CD4-positive, alpha-beta memory T cell (primary cell): ENCODE measurements at places on chromosomes 12 and 14. TPM values are rescaled to one million over a fixed set of nuclear protein-coding genes. Genes with fewer than 3 reads are reported as not detected.

DNA sequence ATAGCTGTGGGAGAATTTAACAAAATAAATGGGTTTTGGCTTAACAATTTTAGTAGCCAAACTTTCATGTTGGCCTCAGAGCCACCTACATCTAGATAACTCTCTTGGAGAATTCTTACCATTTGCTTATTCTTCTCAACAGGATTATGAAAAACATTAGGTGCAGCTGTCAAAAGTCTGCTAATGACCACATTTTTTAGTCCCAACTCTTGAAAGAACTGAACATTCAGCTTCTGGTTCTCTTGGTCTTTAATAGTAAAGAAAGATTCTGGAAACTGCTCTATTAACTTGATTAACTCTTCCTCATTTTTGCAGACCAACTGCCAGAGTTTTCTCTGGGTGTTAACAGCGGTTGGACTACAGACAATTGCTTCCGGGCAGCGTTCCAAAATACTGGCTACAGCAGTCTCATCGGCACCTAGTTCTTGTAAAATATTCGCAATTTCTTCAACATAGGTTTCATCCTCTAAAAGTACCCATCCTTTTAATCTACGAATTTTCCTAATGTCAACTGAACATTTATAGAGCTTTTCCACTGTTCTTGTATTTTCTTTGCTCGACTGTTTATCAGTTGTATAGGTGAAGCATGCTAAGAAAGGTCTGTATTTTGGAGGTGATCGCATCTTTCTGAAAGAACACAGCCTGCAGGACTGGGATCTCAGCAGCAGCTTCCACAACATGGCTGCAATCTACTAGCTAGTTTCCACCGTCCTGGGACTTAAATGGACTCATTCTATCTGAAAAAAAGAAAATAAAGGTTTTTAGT is 8.7 kb downstream of the MTERF2 start:
- no peak overlapping the region for H3K27ac ChIP-seq
- H3K27me3 ChIP-seq, result no peaks in the 10 kb centered on the region
- H3K4me1 ChIP-seq, result no peaks in the 10 kb centered on the region
- peaks cover 2% of the 10 kb centered on the region for H3K36me3 ChIP-seq
- DNase-seq, result no peak
- no peak overlapping the region for H3K4me3 ChIP-seq

The ASB2 gene
- 27.3 TPM for total RNA-seq

The DDX55 gene
- total RNA-seq, result 50.5 TPM

The INSM2 gene
- not detected for total RNA-seq

DNA sequence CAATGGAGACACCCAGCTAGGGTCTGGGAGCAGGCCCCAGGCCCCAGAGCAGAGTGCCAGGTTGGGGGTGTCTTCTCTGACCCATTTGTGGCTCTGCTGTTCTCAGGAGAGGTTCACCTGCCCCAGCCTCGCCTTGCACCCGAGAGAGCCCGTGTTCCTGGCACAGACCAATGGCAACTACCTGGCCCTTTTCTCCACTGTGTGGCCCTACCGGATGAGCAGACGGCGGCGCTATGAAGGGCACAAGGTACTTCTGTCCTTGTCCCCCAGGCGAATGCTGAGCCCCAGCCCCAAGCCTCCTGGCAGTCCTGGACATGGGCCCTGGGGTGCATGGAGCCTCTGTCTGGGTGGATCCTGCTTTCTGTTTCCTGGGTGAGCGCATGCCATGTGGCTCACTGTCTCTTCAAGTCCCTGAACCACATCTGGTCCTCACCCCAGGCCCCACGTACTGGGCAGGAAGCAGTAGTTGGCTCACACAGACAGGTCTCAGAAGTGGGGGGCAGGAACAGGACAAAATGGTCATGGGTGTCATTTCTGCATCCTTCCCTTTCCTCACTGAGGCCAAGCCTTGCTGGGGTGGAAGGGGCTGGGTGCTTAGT is 58.2 kb downstream of the BEGAIN start:
- H3K4me3 ChIP-seq, result no peak overlapping the region
- H3K27me3 ChIP-seq, result no peaks in the 10 kb centered on the region

GRCh38 chr12:91746976-91747375 is 398.7 kb downstream of the BTG1 start:
- no peak for DNase-seq
- no peaks in the 10 kb centered on the region for H3K27me3 ChIP-seq
- H3K4me3 ChIP-seq, result no peak overlapping the region
- H3K4me1 ChIP-seq, result no peaks in the 10 kb centered on the region
- no peak overlapping the region for H3K27ac ChIP-seq
